IMR-90 (cell line): ENCODE measurements at places on chromosomes 16 and 17.

DNA sequence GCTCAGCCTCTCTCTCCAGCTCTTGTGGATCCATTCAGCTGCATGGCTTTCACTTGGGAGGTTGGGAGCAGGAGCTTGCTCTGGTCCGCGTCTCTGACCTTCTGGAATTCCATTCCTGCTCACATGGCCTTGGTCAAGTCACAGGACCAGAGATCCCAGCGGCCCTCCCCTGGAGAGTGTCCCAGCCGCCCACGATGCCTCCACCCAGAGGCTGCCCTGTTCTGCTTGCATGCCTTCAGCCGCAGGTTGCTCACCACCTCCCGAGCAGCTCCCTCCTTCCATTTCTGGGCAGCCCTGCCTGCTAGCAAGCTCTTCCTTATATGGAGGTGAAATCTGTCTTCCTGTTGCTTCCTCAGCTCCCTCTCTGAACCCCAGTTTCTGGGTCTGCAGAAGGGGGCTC lies 32.6 kb downstream of the RAI1 start:
- DNase-seq, result peak; percentile 55

DNA sequence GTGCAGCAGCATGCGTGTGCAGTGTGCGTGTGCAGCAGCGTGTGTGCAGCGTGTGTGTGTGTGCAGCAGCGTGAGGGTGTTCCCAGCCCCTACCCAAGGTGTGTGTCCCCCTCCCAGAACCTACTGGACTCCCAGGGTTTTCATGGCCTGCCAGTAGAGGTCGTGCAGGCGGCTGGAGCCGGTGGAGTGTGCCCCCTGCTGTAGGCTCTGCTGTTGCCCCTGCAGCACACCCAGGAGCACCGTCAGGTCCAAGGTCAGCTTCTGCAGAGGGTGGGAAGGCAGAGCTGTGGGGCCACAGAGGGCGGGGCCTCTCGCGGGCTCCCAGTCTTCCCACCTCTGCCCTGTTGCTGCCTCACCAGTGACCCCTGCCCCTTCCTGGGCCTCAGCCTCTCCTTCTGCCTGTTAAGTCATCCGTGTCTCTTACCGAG lies 14.9 kb downstream of the MYBBP1A start:
- DNase-seq, result no peak

DNA sequence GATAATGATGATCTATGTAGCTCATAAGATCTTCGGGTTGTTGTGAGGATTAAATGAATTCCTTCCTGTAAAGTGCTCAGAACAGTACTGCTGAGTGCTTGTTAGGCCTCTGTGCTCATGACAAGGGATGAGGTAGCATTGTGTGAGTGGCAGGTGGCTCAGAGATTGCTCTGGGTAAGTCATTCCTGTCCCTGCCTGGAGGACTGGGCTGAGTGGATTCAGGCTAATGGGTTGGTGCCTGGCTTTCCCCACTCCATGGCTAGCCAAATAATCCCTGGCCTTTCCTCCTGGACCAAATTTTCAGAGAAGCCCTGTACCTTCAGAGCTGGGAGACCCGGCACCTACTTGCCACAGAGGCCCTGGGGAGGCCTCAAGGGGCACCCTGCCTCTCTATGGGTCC lies 1.3 kb upstream of the CCDC92B start:
- DNase-seq, result no peak

DNA sequence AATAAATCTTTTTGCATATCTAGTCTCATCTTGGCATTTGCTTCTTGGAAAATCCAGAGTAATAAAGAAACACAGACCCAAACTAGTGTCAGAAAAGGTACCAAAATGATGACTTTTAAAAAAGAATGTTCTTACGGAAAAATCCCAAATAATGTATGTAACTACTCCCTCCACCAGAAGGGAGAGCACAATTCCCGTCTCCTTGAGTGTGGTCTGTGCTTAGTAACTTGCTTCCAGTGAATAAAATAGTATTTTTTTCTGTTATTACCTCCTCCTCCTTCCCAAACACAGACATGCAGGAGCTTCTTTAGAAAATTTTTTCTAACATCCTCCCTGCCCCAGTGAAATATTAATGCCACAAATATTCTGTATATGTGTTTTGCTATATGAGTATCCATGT lies 358.1 kb downstream of the ZFHX3 start:
- peak; percentile 17 for DNase-seq

DNA sequence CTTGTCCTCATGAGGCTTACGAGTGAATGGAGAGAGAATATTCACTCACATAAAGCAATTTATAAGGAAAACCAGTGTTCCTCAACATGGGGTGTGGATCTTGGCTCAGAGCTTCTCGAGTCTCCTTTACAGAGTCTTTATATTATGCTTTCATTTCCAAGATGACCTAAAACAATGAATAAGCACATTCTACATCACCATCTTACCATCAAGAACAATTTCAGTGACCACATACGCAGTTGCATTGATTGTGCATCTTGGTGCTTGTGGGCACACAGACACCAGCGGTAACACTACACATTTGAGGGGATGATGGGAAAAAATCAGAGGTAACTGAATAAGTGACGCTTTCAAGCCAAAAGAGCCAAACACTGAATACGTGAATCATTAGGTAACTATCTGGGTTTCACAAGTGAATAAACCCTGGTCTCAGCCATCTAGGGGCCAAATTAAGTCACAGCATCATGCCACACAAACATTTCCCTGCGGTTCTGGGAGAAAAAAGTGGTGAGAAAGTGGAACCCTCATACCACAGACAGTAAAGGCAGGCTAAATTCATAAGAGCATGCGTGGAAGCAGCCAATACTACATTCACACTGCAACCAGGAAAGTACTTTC lies 9.4 kb downstream of the CWC25 start:
- peak; percentile 59 for DNase-seq
